Tongue (tissue), 3 donors: ENCODE measurements at places on chromosomes 13 and 19. TPM values are rescaled to one million over a fixed set of nuclear protein-coding genes. Genes with fewer than 3 reads are reported as not detected.

DNA sequence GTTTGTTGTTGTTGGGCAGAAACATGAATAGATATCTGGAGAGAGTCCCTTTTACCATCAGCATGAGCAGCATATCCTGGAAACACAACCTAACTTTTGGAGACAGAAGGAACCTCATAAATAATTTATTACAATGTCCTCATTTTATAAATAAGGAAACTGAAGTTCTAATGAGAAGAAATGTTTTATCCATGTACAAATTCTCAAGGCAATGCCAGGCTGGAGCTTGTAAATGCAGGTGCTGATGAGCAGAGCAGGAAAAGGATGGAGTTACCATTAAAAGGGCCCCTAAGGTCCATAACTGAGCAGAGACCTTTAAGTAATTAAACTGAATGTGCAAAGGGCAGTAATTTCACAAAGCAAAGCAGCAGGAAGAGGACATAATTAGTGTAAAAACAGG, 17.3 kb downstream of the LCP1 start:
- DNase-seq, result no peak

GRCh38 chr13:20721454-20722357, 18.2 kb downstream of the IL17D start:
- DNase-seq, result peak; percentile 72

GRCh38 chr13:21909331-21909730, 238.5 kb downstream of the FGF9 start:
- no peak for DNase-seq

SLC17A7 gene
- 1.4 TPM for total RNA-seq

DNA sequence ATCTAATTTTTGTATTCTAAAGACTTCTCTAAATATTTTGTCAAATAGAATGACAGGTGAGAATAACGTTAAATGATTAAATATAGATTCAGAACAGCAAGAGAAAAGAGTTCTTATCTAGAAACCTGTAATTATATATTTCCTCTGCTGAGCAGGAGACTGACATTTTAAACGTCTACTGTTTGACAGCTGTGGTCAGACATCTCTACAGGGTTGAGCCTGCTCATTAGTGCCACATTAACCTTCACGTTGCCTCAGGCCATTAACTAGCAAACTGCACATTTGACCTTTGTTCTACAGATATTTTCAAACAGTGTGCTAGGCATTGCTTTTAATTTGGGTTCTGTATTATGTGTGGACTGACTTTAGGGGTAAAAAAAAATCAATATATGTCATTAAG, 347.5 kb downstream of the GPC5 start:
- no peak for DNase-seq

GRCh38 chr19:55552620-55553019, 7.3 kb upstream of the SBK3 start:
- DNase-seq, result no peak

GRCh38 chr19:48292798-48293197, 22.9 kb downstream of the ZNF114 start:
- no peak for DNase-seq

DNA sequence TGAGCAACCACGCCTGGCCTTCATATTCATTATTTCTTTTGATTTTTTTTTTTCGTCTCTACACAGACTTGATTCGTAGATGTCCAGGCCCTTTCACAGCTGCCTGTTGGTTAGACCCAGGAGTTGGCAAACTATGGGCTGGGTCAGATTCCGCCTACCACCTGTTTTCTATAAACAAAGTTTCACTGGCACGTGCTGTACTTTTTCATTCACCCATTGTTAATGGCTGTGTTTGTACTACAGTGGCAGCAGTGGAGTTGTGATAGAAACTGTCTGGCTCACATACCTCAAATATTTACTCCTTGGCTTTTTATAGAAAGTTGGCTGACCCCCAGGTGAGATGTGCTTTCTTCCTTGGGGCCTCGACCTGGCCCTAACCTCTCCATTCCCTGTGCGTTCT, 72.9 kb upstream of the TEX29 start:
- DNase-seq, result peak; percentile 72

SIGLECL1 gene
- total RNA-seq, result not detected

DNA sequence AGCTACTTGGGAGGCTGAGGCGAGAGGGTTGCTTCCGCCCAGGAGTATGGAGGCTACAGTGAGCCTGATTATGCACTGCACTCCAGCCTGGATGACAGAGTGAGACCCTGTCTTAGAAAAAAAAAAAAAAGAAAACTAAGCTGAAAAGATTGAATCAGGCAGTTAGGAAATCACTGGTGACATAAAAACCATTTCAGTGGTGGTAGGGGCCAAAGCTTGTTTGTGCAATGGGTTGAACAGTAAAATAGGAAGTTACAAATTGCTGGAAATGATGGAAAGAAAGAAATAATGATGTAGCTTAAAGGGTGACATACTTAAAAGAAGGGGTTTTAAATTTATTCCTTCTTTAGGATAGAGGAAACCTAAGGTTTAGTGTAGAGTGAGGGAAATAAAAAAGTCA, 4.8 kb upstream of the OXGR1 start:
- DNase-seq, result no peak

STAP2 gene
- total RNA-seq, result 14.7 TPM

ETV2 gene
- not detected for total RNA-seq

CPB2 gene
- not detected for total RNA-seq

SULT2A1 gene
- total RNA-seq, result not detected

DNA sequence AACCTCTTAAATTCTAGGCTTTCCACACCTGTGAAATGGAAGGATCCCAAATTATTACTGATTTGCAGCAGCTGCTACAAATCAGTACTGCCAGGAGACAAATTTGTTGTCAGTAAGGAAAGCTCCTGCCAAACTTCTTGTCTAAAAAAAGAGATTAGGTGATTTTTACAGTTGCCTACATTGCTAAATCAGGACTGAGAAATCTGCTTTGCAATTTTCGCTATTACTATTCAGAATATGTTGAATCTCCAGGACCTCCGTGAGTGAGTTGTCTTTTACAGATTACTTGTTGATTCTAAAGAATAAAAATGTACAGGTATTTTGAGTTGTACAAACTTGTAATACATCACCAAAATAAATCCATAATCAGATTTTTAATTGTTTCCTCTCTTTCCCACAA, 1815.9 kb downstream of the PCDH9 start:
- no peak for DNase-seq

WDR88 gene
- not detected for total RNA-seq

ACP7 gene
- not detected for total RNA-seq

DNA sequence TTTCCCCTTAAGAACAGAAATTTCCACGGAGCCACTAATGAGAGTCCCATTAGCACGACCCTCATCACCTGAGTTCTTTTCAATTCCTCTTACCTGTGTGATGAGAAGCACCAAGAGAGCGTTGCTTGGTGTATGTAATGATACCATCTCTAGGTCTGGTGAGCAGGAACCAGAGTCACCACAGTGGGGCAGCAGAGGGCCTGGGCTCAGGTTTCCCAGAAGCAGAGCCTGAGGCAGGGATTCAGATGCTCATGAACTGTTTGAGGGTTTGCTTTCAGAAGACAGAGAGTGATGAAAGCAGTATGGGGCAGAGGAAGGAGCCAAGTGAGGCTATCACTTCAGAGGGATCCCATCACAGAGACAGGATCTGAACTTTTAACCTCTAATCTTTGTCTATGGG, 3.1 kb upstream of the PTPRH start:
- no peak for DNase-seq

CYP2F1 gene
- total RNA-seq, result 3.1 TPM

ZNF573 gene
- 26.8 TPM for total RNA-seq

DNA sequence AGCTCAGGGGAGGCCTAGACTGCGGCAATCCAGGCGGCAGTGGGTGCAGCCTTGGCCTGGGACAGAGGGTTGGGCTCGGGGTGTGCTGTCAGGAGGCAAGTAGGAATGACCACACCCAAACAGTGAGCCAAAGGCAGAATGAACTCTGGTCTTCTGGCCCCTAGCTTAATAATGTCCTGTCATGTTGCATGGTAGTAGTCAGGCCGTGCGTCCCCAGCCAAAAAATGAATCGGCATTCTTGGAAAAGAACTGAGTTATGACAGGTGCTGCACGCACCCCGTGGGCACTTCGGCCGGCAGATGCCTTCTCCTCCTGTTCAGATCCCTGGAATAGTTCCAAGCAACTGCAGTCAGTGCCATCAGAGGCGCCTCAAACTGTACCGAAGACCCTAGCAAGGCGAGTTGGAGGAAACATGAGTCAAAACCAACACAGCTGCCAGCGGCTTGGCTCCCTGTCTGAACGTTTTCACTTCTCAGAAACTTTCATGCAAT, 55.9 kb downstream of the ATP7B start:
- DNase-seq, result peak; percentile 96
